Activated naive CD4-positive, alpha-beta T cell treated with anti-CD3 and anti-CD28 coated beads, Interleukin-2, amount 10 ng/mL, durations not matched to agents 7 days and 5 days (primary cell): ENCODE measurements at places on chromosomes 1 and 21.

GRCh38 chr1:41363591-41364320 lies 2.5 kb downstream of the FOXO6 start:
- H3K36me3 ChIP-seq, result no peaks in the 10 kb centered on the region
- H3K4me1 ChIP-seq, result peaks cover 3% of the 10 kb centered on the region
- peaks cover 84% of the 10 kb centered on the region for H3K27me3 ChIP-seq
- DNase-seq, result no peak
- no peak overlapping the region for H3K4me3 ChIP-seq
- no peak overlapping the region for H3K27ac ChIP-seq

GRCh38 chr1:2322065-2322571 lies 69.2 kb downstream of the MORN1 start:
- DNase-seq, result no peak
- H3K4me3 ChIP-seq, result no peak overlapping the region
- no peak overlapping the region for H3K27ac ChIP-seq
- peaks cover 44% of the 10 kb centered on the region for H3K27me3 ChIP-seq
- no peaks in the 10 kb centered on the region for H3K36me3 ChIP-seq

DNA sequence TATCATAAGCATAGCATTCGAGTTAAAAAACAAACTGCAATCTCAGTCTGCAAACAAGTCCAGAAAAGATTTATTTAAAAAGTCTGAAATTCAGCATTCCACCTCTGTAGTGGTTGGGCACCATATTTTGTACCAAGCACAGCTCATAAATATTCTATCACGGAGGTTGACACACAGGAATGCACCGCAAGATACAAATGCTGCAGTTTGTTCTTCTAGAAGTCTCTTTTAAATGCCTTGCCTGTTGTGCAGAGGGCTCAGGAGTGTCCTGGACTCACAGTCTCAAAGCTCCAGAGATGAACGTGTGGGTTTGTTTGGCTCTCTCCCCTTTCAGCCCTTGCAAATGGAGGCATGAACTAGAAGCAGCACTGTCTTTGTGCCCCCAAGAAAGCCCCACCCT lies 212.4 kb upstream of the USP24 start:
- no peak overlapping the region for H3K4me3 ChIP-seq
- H3K27me3 ChIP-seq, result no peaks in the 10 kb centered on the region
- no peaks in the 10 kb centered on the region for H3K4me1 ChIP-seq
- no peak overlapping the region for H3K27ac ChIP-seq
- no peaks in the 10 kb centered on the region for H3K36me3 ChIP-seq
- no peak for DNase-seq

GRCh38 chr1:60678391-60678790 lies 404.0 kb upstream of the NFIA start:
- H3K27me3 ChIP-seq, result no peaks in the 10 kb centered on the region
- H3K36me3 ChIP-seq, result no peaks in the 10 kb centered on the region
- H3K4me3 ChIP-seq, result no peak overlapping the region
- no peak overlapping the region for H3K27ac ChIP-seq
- DNase-seq, result no peak

- no peak overlapping the region for H3K4me3 ChIP-seq
- no peaks in the 10 kb centered on the region for H3K36me3 ChIP-seq
- H3K27me3 ChIP-seq, result no peaks in the 10 kb centered on the region
Measured at GRCh38 chr1:185479796-185480195, 162.8 kb upstream of the IVNS1ABP start.

- DNase-seq, result peak; percentile 26
- H3K36me3 ChIP-seq, result peaks cover 2% of the 10 kb centered on the region
- peak overlapping the region; percentile 50 for H3K4me3 ChIP-seq
- peaks cover 15% of the 10 kb centered on the region for H3K4me1 ChIP-seq
- peak overlapping the region; percentile 73 for H3K27ac ChIP-seq
Measured at GRCh38 chr1:231020139-231020601, 19.9 kb downstream of the FAM89A start.

- no peaks in the 10 kb centered on the region for H3K4me1 ChIP-seq
- H3K27ac ChIP-seq, result no peak overlapping the region
- H3K27me3 ChIP-seq, result no peaks in the 10 kb centered on the region
- no peak overlapping the region for H3K4me3 ChIP-seq
Measured at GRCh38 chr1:63686696-63687095, 87.1 kb upstream of the ROR1 start.

DNA sequence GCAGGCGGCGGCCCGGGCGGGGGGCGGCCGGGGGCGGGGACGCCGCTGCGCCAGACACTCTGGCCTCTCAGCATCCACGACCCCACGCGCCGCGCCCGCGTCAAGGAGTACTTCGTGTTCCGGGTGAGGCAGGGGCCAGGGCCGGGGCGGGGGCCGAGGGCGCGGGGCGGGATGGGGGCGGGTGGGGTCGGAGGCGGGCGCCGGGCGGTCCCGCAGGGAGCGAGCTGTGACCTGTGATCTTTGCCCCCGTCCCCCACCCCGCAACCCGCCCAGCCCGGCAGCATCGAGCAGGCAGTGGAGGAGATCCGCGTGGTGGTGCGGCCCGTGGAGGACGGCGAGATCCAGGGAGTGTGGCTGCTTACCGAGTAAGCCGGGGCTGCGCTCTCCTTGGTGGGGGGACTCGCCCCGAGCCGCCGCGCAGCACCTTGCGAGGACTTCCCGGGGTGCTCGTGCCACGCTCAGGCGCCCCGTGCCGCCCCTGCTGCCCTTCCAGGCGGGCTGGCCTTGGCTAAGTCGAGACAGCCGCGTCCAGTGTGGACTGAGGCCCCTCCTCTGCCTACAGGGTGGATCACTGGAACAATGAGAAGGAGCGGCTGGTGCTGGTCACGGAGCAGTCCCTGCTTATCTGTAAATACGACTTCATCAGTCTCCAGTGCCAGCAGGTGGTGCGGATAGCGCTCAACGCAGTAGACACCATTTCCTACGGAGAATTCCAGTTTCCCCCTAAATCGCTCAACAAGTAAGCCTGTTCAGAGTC lies 514 bp downstream of the TPRG1L start:
- peaks cover 7% of the 10 kb centered on the region for H3K36me3 ChIP-seq

DNA sequence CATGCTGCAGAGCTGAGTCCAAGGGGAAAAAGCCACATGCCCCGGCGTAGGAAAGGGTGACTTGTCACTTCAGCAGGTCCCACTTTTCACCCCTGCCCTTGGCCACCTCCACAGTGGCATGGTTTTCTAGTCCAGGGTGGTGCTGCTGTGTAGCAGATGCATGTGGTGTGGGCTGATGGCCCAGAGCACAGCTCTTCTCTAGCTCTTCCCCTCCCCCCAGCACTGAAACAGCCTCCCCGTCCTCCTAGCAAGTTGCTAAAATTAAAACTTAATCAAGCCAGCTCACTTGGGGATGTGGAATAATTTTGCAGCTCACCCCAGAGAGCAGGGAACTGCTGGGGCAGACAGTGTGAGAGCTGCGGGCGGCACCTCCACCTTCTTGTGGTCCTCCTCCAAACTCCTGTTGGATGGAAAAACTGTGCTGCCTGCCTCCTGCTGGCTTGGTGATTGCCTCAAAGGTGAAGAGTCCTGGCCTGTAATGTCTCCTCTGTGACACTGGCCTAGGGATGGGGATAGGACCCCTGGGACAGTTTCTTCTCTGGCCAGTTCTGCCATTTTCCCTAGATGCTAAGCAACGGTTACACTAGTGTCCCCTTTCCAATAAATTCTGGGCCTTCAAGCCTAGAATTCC lies 91.6 kb downstream of the RNF220 start:
- H3K4me3 ChIP-seq, result no peak overlapping the region
- H3K4me1 ChIP-seq, result no peaks in the 10 kb centered on the region
- H3K27ac ChIP-seq, result no peak overlapping the region
- H3K36me3 ChIP-seq, result no peaks in the 10 kb centered on the region
- peaks cover 15% of the 10 kb centered on the region for H3K27me3 ChIP-seq
- no peak for DNase-seq

- no peaks in the 10 kb centered on the region for H3K36me3 ChIP-seq
- H3K4me3 ChIP-seq, result no peak overlapping the region
- H3K27ac ChIP-seq, result no peak overlapping the region
- DNase-seq, result no peak
Measured at GRCh38 chr21:29287383-29287782, 11.3 kb upstream of the BACH1 start.

GRCh38 chr1:228940526-228940925 lies 205.2 kb downstream of the RHOU start:
- H3K4me3 ChIP-seq, result no peak overlapping the region
- DNase-seq, result no peak
- H3K27ac ChIP-seq, result no peak overlapping the region
- peaks cover 44% of the 10 kb centered on the region for H3K4me1 ChIP-seq
- H3K36me3 ChIP-seq, result no peaks in the 10 kb centered on the region
- peaks cover 12% of the 10 kb centered on the region for H3K27me3 ChIP-seq

GRCh38 chr21:44816761-44817505 lies 929 bp downstream of the SUMO3 start:
- H3K4me3 ChIP-seq, result peak overlapping the region; percentile 76
- H3K36me3 ChIP-seq, result peaks cover 16% of the 10 kb centered on the region
- H3K4me1 ChIP-seq, result peaks cover 19% of the 10 kb centered on the region
- DNase-seq, result no peak
- peak overlapping the region; percentile 69 for H3K27ac ChIP-seq

DNA sequence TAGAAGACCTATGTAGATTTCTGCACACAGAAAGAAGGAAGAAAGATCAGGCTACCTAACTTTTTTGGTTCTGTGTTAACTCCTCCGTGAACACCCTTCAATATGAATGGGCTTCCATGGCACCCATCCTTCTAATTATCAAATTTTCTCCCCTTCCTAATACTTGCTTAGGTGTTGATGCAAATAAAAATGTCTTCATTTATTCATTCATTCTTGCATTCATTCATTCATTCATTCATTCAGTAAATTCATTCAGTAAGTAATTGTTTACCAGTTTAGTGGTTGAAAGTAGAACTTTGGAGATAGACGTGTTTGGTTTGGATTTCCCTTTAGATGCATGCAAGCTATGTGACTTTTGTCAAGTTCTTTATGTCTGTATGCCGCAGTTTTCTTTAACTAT lies 4.6 kb downstream of the CHI3L2 start:
- H3K36me3 ChIP-seq, result peaks cover 43% of the 10 kb centered on the region
- no peak overlapping the region for H3K27ac ChIP-seq
- H3K27me3 ChIP-seq, result no peaks in the 10 kb centered on the region
- DNase-seq, result no peak
- H3K4me1 ChIP-seq, result peaks cover 57% of the 10 kb centered on the region

DNA sequence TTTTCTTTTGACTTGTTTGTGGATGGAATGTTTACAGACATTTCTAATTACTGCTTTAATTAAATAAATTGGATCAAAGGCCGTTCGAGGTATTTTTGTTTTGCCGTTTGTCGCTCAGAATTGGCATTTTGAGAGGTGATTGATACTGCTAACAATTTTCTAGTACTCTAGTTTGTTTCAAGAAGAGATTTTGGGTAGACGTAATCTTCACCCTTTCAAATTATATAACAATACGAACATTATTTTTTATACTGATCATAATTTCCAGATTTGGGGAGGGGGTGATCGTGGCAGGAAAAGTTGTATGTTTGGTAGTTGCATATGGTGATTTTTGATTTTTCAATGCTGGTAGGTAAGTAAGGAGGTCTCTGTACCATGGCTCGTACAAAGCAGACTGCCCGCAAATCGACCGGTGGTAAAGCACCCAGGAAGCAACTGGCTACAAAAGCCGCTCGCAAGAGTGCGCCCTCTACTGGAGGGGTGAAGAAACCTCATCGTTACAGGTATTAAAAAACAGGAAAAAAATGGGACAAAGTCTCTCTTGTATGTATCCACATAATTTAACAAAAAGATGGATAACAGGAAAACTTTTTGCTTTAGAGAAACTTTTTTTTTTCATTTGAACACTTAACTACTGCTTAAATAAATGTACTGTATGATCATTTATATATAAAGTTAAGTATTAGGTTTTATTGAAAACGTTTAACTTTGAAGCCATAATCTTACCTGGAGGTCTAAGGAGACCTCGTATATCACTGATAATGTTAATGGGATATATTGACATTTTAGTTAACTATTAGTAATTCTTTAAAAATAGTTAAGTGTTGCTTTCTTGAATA lies 1.7 kb downstream of the H3-3A start:
- H3K27ac ChIP-seq, result peak overlapping the region; percentile 100
- H3K27me3 ChIP-seq, result no peaks in the 10 kb centered on the region
- peaks cover 56% of the 10 kb centered on the region for H3K36me3 ChIP-seq
- H3K4me1 ChIP-seq, result peaks cover 54% of the 10 kb centered on the region
- H3K4me3 ChIP-seq, result peak overlapping the region; percentile 100
- DNase-seq, result peak; percentile 41

DNA sequence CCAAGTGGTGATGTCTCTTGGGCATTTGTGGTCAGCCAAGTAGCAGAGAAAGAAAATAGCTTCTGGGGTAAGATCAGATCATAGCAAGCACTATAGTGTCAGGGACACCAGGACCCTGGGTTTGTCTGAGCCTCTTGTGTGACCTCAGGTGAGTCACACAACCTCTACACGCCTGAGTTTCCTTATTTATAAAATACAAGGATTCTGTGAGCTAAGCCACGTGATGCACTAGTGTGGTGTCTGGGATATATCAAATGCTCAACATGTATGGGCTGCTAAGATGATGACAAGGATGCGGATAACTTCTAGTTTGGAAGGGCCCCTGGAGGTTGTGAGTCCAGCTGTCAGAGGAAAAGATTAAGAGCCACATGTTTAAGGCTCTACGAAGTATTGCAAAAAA lies 24.5 kb upstream of the ZNF436 start:
- peaks cover 6% of the 10 kb centered on the region for H3K4me1 ChIP-seq
- H3K27me3 ChIP-seq, result no peaks in the 10 kb centered on the region
- no peak overlapping the region for H3K27ac ChIP-seq
- peaks cover 15% of the 10 kb centered on the region for H3K36me3 ChIP-seq
- DNase-seq, result no peak

DNA sequence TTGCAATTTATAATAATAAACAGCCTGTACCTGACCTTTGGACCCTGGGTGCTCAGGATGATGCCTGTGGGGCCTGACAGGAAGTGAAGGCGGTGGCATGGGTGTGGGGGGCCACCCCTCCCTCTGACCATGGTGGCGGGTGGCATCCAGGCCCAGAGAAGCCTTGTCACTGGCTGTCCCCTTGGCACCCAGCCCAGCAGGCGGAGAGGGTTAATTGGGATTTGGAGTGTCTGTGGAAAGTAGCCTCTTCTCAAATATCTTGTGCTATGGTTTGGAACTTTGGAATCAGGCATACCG lies 20.5 kb downstream of the SOX13 start:
- H3K4me1 ChIP-seq, result no peaks in the 10 kb centered on the region
- DNase-seq, result no peak
- no peaks in the 10 kb centered on the region for H3K36me3 ChIP-seq
- H3K27ac ChIP-seq, result no peak overlapping the region
- H3K27me3 ChIP-seq, result peaks cover 28% of the 10 kb centered on the region
- no peak overlapping the region for H3K4me3 ChIP-seq

GRCh38 chr1:110106013-110106941 lies 6.0 kb upstream of the UBL4B start:
- no peaks in the 10 kb centered on the region for H3K36me3 ChIP-seq
- peaks cover 39% of the 10 kb centered on the region for H3K27me3 ChIP-seq
- no peak overlapping the region for H3K27ac ChIP-seq
- H3K4me1 ChIP-seq, result no peaks in the 10 kb centered on the region

- DNase-seq, result no peak
- no peak overlapping the region for H3K27ac ChIP-seq
- no peaks in the 10 kb centered on the region for H3K36me3 ChIP-seq
- peaks cover 12% of the 10 kb centered on the region for H3K4me1 ChIP-seq
- peaks cover 35% of the 10 kb centered on the region for H3K27me3 ChIP-seq
Measured at GRCh38 chr1:65310078-65310587, 790 bp downstream of the DNAJC6 start.
